Esophagus muscularis mucosa (tissue), 4 donors: ENCODE measurements at places on chromosomes 3 and 15. TPM values are rescaled to one million over a fixed set of nuclear protein-coding genes. Genes with fewer than 3 reads are reported as not detected.

DNA sequence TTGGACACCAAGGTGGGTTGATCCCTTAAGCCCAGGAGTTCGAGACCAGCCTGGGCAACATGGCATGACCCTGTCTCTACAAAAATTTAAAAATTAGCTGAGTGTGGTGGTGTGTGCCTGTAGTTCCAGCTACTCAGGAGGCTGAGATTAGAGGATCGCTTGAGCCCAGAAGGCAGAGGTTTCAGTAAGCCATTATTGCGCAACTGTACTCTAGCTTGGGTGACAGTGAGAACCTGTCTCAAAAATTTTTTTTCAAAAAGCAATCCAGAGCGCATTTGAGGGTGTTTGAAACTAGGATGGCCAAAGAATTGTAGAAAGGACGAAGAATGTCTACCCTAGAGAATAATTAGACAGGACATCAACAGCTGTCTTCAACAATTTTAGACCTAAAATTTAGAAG, 103.4 kb downstream of the STAC start:
- DNase-seq, result no peak
- H3K27ac ChIP-seq, result no peak overlapping the region
- no peaks in the 10 kb centered on the region for H3K4me1 ChIP-seq
- no peak overlapping the region for H3K4me3 ChIP-seq
- no peaks in the 10 kb centered on the region for H3K36me3 ChIP-seq
- no peaks in the 10 kb centered on the region for H3K27me3 ChIP-seq

Gene KY
- 1.2 TPM for total RNA-seq

DNA sequence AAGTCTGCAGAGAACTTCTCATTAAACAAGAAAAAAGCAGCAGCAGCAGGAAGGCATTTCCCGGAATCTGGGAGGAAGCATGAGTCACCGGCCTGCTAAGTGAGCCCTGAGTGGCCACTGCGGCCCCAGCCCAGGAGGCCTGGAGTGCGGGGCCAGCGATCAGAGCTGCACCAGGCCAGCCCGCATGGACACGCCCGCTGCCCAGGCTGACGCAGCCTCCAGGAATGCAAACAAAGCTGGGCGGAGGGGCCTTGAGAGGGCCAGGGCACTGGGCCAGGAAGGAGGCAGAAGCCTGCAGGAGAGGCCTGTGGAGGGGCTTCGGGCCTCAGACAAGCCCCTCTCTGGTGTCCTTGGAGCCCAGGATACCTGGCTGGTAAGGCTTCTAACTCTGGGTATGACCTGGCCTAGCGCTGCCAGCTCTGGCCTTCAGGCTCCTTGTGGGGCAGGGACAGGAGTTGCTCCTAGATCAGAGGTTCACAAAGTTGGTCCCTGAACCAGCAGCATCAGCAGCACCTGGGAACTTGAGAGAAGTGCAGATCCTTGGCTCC, 101.2 kb downstream of the SMAD6 start:
- H3K27ac ChIP-seq, result peak overlapping the region; percentile 81
- H3K4me3 ChIP-seq, result no peak overlapping the region
- H3K36me3 ChIP-seq, result no peaks in the 10 kb centered on the region

GRCh38 chr3:39408493-39409372, 2.2 kb downstream of the RPSA start:
- H3K27ac ChIP-seq, result no peak overlapping the region
- no peak for DNase-seq
- H3K4me1 ChIP-seq, result peaks cover 33% of the 10 kb centered on the region
- no peaks in the 10 kb centered on the region for H3K27me3 ChIP-seq
- peaks cover 61% of the 10 kb centered on the region for H3K36me3 ChIP-seq

- H3K27me3 ChIP-seq, result no peaks in the 10 kb centered on the region
- no peak overlapping the region for H3K27ac ChIP-seq
- no peak overlapping the region for H3K4me3 ChIP-seq
- DNase-seq, result no peak
Measured at GRCh38 chr3:98545940-98546339, 14.2 kb downstream of the GPR15 start.

GRCh38 chr3:149512073-149512782, 37.7 kb downstream of the TM4SF4 start:
- no peaks in the 10 kb centered on the region for H3K36me3 ChIP-seq
- H3K4me1 ChIP-seq, result peaks cover 19% of the 10 kb centered on the region
- no peaks in the 10 kb centered on the region for H3K27me3 ChIP-seq
- H3K4me3 ChIP-seq, result no peak overlapping the region
- DNase-seq, result no peak

DNA sequence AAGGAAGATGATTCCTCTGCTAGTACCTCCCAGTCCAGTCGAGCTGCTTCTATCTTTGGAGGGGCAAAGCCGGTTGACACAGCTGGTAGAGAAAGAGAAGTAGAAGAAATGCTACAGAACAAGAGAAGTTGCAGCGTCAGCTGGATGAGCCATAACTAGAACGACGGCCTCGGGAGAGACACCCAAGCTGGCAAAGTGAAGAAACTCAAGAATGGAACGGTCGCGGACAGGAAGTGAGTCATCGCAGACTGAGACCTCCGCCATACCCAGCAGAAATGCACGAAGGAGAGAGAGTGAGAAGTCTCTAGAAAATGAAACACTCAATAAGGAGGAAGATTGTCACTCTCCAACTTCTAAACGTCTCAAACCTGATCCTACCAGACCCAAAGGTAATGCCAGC, 19.0 kb upstream of the PARP14 start:
- H3K4me3 ChIP-seq, result no peak overlapping the region
- H3K4me1 ChIP-seq, result no peaks in the 10 kb centered on the region
- H3K27ac ChIP-seq, result no peak overlapping the region

GRCh38 chr15:53789654-53790375, 30.4 kb upstream of the WDR72 start:
- H3K27ac ChIP-seq, result no peak overlapping the region
- no peak overlapping the region for H3K4me3 ChIP-seq
- no peaks in the 10 kb centered on the region for H3K36me3 ChIP-seq
- H3K27me3 ChIP-seq, result no peaks in the 10 kb centered on the region
- H3K4me1 ChIP-seq, result no peaks in the 10 kb centered on the region

DNA sequence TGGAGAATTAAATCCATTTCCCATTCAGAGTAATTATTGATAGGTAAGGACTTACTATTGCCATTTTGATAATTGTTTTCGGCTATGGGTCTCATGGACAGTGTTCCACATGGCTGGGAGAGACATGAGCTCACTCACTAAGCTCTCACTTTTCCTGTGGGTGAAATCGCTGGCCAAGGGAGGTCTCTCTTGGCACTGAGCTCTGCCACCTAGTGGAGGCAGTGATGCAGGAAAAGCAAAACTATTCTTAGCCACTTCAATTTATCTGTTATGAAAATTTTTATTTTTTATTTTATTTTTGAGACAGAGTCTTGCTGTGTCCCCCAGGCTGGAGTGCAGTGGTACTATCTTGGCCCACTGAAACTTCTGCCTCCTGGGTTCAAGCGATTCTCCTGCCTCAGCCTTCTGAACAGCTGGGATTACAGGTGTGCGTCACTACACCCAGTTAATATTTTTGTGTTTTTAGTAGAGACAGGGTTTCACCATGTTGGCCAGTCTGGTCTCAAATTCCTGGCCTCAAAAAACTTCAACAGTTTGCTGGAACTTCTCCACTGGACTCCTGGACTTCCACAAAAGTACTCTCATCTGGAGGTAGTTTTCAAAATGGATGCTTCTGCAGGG, 4.7 kb upstream of the RNF13 start:
- no peaks in the 10 kb centered on the region for H3K36me3 ChIP-seq
- DNase-seq, result no peak
- no peak overlapping the region for H3K27ac ChIP-seq
- no peaks in the 10 kb centered on the region for H3K27me3 ChIP-seq
- peaks cover 4% of the 10 kb centered on the region for H3K4me1 ChIP-seq
- no peak overlapping the region for H3K4me3 ChIP-seq
